Panc1 (cell line): ENCODE measurements at places on chromosomes 2 and 18.

GRCh38 chr2:62150597-62151305 is 45.2 kb upstream of the B3GNT2 start:
- no peak for DNase-seq

- DNase-seq: peak; percentile 18
These were observed 873 bp upstream of the SH3RF3 start for GRCh38 chr2:109128048-109128615.

DNA sequence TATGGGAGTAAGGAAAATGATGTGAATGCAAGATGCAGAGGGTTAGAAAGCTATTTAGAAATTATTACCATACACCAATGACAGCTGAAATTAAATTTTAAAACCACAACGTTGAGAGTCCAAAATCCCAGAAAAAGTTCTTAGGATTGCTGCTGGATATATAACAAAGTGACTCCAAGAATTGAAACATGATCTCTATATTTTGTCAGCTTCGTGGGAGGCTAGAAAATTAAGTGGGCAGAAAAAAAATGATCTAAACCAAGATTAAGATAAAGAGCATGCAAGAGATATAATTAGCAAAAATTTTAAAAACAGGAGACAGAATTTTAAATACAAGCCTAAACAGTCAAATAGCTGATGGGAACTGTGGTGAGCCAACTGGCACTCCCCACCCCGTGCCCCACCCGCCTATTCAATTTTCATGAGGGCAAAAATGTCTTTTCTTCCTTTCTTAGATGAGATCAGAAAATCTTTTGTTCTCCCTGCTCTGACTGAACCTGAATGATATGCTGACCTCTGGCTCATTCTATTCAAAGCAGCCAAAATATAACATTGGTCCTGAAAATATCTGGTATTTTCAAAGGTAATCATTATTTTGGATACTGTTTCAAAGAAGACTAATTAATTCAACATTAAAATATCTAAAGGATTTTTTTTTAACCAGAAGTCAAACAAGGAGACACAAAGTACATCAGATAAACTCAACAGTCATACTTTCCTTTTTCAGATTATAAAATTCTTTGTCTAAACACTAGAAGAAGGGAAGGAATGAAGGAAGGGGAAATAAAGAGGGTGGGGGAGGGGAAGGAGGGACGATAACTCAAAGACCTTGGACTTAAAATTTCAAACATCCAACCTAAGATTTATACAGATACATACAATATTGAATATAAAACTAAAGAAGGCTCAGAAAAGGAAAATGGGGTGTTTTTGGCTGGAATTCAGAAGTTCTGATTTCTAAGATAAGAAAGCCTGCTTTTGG is 12.2 kb downstream of the KANSL3 start:
- no peak for DNase-seq

GRCh38 chr2:60794271-60794863 is 38.3 kb downstream of the PAPOLG start:
- DNase-seq: no peak

DNA sequence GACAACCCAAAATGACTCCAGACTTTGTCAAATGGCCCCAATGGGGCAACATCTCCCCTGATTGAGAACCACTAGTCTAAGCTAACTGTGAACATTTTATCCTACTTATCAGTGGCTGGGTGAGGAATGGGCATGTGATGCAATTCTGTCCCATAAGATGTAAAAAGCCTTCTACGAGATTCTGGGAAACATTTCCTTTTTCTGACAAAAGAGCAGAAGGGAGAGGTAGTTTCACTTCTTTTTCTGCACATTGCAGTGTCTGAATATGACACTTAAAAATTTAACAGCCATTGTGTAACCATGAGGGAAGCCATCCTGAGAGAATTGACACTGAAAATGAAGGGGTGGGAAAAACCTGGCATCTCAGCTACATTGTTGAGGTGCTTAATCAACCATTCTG is 17.3 kb upstream of the MARCHF4 start:
- no peak for DNase-seq

GRCh38 chr18:46891742-46892214 is 25.5 kb downstream of the PIAS2 start:
- DNase-seq: no peak

- no peak for DNase-seq
These were observed 74.0 kb upstream of the SESTD1 start for GRCh38 chr2:179338681-179339080.

DNA sequence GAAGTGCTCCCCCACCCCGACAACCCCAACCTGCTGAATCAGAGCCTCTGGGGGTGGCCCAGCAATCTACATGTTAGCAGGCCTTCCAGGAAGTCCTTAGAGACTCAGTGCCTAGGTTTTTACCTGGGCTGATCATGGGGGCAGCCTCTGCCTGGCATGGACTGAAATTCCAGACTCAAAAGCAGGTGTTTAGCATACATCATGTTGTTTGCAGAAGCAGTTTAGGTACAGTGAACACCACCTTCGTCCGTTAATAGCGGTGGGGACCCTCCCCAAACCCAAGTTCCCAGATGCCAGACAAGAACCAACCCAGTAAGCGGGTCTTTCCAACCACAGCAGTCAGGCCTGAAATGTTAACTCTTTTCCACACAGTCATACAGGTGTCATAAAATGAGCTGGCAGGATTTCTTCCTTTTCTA is 26.4 kb upstream of the GALR1 start:
- no peak for DNase-seq

DNA sequence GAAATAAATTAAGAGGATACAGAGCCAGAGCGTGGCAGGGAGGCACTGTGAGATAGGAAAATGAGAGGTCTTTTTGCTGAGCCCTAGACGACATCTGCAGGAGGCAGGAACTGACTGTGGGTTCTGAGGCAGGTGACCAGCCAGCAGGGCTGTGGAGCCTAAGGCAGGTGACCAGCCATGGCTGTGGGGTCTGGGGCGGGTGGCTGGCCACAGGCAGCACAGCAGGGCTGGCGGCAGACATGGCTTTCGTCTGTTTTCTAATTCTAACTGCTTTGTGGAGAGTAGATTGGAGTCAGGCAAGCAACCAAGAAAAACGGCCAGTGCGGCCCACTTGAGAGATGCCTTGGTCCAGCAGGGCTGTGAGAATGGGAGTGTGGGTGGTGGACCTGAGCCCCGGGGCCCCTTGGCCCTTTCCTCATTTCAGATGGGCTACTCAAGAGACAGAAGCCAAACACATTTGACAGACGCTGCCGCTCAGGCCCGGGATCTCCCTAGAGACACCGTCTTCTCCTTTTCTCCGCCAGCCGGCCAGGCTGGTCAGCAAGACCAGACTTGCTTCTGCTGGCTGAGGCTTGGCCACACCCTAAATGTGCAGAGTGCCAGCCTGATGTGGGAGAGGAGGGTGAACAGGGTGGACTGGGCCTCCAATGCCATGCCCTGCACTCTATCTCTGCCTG is 19.7 kb upstream of the GNAL start:
- no peak for DNase-seq

- peak; percentile 53 for DNase-seq
These were observed 141.5 kb upstream of the NDUFV2 start for GRCh38 chr18:8960740-8961657.

- no peak for DNase-seq
These were observed 22.6 kb downstream of the CHMP1B start for GRCh38 chr18:11873670-11874340.

DNA sequence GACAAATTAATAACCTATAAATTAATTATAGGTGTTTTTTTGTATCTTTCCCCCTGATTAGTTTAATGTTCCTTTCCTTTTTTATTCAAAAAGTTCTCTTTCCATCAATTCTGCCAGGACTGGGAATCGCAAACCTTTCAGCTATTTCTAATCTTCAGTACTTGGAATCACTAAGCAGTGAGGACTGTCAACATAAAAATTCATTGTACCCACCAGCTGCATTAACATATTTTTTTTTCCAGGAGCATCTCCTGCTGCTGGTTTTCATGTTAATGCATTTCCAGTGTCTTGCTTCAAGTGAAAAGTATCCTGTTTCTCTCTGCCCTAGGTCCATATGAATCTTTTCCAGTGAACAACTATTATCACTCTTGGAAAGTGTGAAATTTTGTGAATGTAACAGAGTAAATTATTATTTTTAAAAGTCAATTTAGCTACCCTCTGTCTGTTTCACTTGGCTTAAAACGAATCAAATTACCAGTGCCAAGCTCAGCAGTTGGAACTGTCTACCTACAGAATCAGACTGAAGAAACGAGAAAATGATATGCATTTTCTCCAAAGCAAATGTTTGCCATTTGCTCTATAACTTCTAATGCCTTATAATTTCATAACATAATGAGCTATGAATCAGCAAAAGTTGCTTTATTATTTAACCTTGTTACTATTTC is 804.4 kb downstream of the EPHA4 start:
- no peak for DNase-seq

- no peak for DNase-seq
These were observed 80.2 kb downstream of the SMAD4 start for GRCh38 chr18:51110073-51110797.

GRCh38 chr18:13614641-13615288 is 111.6 kb downstream of the FAM210A start:
- DNase-seq: no peak

GRCh38 chr2:29276151-29276550 is 160.9 kb downstream of the CLIP4 start:
- no peak for DNase-seq

DNA sequence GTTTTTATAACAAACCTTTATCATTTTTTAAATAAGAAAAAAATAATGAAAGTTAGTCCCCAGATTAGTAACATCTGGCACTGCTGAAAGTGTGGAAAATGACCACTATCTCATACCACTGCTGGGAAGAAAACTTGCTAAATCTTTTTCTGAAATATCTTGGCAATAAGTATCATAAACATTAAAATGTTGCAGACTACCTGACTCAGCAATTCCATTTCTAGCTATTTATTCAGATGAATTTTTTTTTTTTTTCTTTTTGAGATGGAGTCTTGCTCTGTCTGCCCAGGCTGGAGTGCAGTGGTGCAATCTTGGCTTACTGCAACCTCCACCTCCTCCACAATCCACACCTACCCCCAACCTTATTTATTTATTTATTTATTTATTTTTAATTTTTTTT is 35.3 kb upstream of the SOS1 start:
- no peak for DNase-seq

- no peak for DNase-seq
These were observed 1036.5 kb upstream of the FANCL start for GRCh38 chr2:59277671-59278070.

- DNase-seq: no peak
These were observed 4.8 kb upstream of the MRPL44 start for GRCh38 chr2:223952280-223952968.

GRCh38 chr2:71113843-71114242 is 16.2 kb downstream of the MCEE start:
- no peak for DNase-seq

GRCh38 chr18:55340998-55341397 is 247.0 kb downstream of the TCF4 start:
- no peak for DNase-seq

DNA sequence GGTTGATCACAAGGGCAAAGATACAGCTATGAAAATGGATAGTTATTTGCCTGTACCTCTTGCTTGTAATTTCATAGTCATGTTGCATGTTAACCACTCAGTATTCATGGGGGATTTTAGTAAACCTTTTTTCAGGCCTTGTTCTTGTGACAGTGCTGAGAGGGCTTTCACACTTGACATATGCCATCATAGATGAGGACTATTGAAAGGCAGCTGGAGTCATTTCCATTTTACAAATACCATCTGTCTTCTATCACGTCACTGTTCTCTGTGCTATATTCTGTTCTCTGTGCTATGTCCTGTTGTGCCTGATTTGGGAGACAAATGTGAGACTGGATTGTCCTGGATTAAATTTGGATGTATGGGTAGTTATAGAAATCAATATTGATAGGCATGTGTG is 131.7 kb downstream of the LYPD6B start:
- no peak for DNase-seq

- DNase-seq: no peak
These were observed 432.6 kb downstream of the SATB2 start for GRCh38 chr2:199025146-199025545.

DNA sequence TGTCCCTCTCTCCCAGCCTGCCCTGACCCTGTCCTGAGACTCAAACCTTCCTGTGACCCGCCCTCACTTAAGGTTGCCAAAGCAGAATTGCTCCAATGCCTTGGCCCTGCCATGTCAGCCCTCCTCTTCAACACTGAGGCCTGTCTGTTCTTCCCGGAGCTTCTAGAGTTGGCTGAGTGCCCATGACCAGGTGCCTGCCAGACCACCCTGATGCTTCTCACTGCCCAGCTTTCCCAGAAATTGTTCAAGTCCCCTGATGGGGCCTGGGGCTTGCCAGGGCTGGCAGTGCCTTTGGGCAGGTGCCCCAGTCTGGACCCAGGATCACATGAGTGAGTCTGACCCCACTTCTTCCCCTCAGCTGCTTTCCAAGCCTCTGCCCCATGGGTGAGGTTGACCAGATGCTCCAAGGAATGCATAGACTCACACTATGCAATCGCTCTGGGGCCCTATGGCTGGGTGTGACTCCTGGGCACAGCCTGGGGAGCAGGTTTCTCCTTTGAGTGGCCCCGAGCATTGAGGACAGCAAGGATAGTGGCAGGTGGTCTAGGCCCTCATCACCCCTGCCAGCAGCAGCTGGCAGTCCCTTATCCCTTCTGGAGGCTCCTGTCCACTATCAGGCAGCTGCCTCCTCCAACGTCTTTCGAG is 3.1 kb upstream of the INPP5D start:
- DNase-seq: no peak
